ENCODE measurements at places on chromosomes 7 and 10. TPM values are rescaled to one million over a fixed set of nuclear protein-coding genes. Genes with fewer than 3 reads are reported as not detected.

Gene MYH16
- 0.51 TPM for total RNA-seq

Gene ATOH7
- 0.26 TPM for total RNA-seq

Gene VWA2
- not detected for total RNA-seq

Gene CCL24
- not detected for total RNA-seq

Gene TAF3
- 8.0 TPM for total RNA-seq

Gene CAV2
- 177 TPM for total RNA-seq

Gene FBXL13
- total RNA-seq = 0.19 TPM

Gene NKX2-3
- 0.07 TPM for total RNA-seq

Gene CCDC136
- total RNA-seq = 2.9 TPM

Gene CH25H
- 0.09 TPM for total RNA-seq

Gene PRF1
- not detected for total RNA-seq

Gene CYP26C1
- total RNA-seq = not detected

Gene CALHM3
- 0.38 TPM for total RNA-seq

Gene EGR2
- total RNA-seq = 0.34 TPM

Gene TRPV5
- not detected for total RNA-seq

Gene ZEB1
- total RNA-seq = 10.5 TPM

Gene SLC26A5
- total RNA-seq = not detected
